ENCODE measurements at places on chromosomes 2 and 18.

GRCh38 chr2:162233197-162233596, 10.0 kb downstream of the FAP start:
- no peak for DNase-seq

DNA sequence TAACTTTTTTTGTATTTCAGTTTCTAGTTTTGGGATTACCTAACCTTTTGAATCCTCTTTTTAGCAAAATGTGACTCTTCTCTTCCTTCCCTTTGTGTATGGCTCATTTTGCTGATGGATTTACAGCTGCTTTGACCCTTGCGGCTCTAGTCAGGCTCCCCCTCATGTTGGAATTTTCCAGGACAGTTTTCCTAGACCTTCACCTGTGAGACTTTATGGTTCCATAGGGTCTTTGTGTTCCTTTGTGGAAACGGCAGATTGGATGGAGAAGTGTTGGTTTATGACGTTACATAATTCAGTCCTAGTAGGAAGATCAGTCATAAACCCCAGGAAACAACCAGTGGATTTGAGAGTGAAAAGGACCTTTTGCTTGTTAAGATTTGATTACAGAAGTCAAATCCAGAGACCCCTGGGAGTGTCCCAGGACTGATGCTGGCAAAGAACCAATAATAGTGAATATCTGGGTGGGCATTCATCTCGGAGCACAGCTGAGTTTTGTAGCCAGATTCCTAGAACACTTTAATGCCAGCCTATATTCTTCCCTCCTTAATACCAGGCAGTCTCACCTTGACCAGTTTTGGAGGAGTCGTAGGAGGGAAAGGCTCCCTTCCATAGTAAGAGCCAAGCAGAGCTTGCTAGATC, 42.7 kb downstream of the SOCS6 start:
- DNase-seq = no peak

DNA sequence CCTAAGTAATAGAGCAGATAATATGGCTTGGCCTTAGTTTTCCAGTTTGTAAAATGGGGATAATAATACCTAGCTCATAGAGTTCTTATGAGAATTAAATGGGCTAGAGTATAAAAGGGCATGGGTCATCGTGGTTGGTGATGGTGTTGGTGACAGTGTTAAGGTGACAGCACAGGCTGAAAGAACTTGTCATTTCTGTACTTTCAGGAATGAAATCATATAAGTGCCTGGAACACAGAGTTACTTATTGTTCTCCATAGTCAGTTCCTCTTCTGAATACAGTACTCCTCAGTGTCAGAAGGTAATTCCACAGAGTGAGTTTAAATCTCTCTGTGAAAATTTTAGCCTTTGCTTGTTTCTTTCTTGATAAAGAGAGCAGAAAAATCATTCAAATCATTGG, 42.4 kb downstream of the KIF5C start:
- no peak for DNase-seq

GRCh38 chr2:80703532-80703931, 399.0 kb upstream of the LRRTM1 start:
- no peak for DNase-seq

GRCh38 chr18:79195716-79196683, 126.8 kb downstream of the ATP9B start:
- no peak for DNase-seq

GRCh38 chr2:101162561-101163330, 11.6 kb upstream of the TBC1D8 start:
- no peak for DNase-seq

- DNase-seq = no peak
Observed at GRCh38 chr2:29281086-29281915, 166.1 kb downstream of the CLIP4 start.

GRCh38 chr2:190526105-190526750, 8.3 kb downstream of the NEMP2 start:
- DNase-seq = no peak

GRCh38 chr2:235563056-235563910, 69.4 kb downstream of the AGAP1 start:
- DNase-seq = no peak

DNA sequence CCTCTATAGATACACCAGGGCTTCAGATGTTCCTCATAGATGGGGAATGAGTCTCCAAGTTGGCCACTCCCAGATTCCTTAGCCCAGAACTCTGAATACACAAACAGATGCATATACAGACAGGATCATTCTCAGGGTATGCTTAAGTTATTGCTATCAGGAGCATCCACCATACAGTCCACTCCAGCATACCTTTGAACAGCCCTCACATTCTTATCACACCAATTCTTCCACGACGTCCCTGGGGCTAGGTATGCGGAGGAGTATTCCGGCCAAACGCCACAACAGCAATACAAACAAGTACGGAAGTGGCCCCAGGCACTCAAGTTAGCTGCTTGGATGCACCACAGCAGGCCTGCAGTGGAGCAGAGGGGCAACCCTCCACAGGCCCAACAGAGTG, 312.5 kb upstream of the CHAC2 start:
- DNase-seq = no peak

DNA sequence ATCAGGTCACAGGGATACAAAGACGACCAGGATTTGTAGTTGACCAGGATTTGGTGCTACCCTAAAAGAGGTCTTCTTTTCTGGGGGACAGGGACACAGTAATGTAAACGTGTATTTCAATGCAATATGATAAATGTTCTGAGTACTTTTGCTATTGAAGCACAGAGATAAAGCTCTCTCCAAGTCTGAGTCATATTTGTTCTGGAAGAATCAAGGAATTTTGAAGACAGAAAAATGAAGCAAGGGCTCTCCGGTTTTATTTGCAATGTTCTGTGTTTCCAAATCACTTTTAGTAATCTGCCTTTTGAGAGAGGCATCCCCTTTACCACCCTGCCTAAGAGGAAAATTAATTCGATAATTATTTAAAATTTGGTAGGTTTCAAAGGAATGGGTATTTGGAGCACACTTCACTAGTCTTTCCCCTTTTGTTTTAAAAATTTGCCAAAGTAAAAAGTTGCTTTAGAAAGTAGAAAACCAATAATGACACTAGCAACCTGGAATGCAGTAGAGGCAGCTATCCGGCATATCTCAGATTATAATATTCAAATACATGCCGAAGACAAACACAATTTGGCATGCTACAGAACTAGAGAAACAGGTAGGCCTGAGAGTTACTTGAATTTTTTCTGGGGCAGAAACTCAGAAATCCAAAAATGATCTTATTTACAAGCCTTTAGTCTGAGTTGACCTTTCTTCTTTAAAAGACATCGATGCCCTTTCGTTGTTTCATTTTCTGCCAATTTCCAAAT, 82.7 kb downstream of the MREG start:
- DNase-seq = no peak

GRCh38 chr18:60413944-60414547, 41.5 kb upstream of the MC4R start:
- DNase-seq = peak; percentile 46

DNA sequence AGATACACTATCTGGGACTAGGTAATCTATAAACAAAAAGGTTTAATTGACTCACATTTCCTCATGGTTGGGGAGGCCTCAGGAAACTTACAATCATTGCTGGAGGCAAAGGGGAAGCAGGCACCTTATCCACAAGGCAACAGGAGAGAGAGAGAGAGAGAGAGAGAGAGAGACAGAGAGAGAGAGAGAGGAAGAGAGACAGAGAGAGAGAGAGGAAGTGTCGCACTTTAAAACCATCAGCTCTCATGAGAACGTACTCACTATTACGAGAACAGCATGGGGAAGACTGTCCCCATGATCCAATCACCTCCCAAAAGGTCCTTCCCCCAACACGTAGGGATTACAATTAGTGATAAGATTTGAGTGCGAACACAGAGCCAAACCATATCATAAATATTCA, 253.5 kb upstream of the TRIB2 start:
- DNase-seq = no peak

DNA sequence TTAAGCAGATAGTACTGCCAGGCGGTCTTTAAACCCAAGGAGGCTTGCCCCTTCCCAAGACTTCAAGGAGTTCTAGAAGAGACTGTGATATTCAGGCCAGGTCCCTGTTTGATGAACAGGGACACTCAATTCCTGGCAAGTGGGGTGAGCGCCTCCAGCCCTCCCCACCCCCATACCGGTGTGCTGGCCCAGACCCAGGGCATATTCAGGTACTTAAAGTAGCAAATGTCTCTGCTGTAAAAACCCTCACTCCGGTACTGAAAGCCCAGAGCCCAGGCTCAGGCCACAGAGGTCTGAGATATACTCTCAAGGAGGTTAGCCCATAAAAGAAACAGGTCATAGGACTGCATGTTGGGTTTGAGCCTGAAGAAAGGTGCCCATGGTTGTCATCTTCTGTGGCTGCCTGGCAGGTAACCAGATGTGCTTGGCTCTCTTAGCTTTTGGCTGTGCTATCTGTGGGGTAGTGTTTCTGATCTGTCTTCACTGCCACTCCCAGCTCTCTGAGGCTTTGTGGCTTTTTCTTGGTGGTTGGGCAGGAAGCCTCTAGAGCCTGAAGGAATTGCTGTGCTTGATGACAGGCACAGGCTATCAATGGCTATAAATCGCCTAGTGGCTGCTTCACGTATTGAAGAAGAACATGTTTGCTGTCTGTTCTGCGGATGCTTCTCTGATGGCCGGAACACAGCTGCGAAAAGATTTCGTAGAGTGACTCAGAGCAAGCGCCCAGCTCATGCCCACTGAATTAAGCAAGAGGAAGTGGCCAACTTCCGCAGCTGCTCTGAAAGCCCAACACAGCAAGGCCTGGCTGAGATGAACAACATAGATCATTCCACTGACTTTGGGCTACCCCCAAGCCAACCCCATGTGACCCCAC, 63.3 kb upstream of the ALPP start:
- no peak for DNase-seq

GRCh38 chr18:21112543-21113105, 1.0 kb upstream of the ROCK1 start:
- no peak for DNase-seq

DNA sequence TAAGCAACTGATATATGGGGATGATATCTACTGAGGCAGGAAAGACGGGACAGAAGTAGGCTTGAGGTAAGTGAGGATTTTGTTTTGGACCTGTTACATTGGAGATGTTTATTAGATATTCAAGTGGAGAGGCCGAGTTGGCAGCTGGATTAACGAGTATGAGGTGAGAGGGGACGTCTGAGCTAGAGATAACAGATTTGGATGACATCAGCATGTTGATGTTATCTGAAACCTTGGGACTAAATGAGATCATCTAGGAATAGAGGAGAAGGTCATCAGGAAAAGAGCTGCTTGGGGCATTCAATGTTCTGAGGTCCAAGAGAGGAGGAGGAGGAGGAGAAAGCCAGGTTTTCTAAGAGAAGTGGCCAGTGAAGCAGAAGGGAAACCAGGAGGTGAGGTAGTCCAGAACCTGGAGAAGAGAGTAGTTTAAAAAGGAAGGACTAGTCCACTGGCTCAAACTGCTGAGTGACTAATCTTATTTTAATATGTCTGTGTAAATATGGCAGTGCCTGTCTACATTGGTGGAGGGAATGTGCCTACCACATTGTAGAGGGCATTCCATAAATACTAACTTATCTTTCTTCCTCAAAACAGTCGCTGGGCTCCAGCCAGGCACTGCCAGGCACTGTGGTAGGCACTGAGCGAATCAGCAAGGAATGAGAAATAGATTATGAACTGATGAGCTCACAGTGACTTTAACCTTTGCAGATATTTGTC, 488.3 kb downstream of the DLGAP1 start:
- DNase-seq = no peak

- no peak for DNase-seq
Observed at GRCh38 chr2:28227498-28227897, 165.2 kb upstream of the FOSL2 start.

DNA sequence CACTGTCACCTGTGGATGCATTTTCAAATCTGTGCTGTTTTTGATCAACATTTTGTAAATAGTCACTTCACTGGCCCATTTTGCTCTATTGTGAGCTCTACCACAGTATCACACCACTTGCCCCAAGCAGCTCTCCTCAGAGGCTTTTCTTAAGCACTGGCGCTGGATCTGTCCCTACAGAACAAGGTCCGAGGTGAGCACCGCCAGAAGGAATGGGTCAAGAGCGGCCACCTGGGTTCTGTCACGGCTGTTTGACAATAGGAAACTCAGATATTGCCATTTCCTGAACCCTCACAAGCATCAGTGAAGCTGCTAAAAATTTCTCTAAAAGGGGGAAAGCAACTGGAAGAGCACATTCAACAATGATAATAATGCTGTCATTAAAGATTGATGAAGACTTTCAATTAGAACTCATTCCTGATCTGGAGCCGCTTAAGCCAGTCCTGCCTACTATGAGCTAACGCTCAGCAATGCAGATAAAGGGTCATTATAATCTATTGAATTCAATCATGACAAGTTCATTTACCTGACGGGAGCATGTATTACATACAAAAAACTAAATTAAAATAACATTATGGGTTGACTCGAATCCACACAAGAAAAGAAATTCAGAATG, 514.0 kb downstream of the GALR1 start:
- no peak for DNase-seq

DNA sequence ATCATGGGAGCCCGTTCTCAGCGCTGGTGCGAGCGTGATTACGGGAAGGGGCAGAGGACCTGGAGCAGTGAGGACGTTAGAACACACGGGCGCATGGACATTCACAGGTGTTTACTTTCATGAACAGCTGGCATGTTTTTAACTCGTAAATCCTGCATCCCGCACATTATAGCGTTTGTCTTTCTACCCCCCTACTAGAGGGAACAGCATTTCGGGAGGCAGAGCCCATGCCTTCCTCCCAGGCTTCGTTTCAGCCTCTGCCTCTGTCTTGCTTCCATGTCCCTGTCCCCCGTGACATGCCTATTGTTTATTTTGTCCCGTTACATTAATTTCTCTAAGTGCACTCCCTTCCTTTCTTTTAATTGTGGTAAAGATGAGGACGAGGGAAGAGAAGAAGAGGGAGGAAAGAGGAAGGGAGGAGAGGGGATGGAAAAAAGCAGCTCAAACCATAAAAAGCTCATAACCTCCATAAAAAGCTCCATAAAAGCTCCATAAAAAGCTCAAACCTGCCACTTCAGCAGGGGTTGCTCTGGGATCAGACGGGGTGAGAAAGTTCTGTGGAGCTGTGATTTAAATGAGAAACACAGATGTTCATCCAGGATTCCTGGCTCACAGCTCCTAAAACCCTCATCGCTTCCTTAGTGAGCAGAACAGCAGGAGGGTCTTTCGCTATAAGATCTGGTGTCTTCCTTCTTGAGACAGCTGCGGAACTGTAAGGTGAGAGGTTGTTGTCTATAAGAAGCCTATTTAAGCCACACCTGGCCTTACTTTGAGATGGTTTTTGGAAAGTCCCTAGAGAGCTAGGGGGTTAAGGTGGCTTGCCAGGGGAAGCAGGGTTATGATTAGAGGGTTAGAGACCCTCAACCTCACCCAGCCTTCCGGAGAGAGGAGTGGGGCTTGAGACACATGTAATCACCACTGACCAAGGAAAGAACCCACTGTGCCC, 66.6 kb upstream of the SNTG2 start:
- no peak for DNase-seq

GRCh38 chr2:70607121-70607561, 53.5 kb upstream of the TGFA start:
- DNase-seq = no peak

DNA sequence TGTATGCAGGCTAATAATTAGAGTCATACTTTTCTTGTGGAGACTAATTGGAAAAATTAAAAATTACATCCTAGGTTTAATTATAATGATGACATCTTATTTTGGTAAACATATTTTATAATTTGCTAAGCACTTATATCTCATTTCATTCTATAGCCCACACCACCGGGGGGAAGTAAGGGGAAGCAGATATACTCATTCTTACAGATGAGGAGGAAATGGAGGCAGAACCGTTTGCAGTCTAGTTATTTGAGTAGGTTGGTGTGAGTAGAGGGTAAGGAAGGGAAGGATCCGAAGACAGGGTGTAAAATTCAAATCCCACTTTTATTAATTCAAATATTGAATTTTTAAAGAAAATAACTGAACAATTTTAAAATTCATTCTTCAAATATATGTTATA, 3.7 kb downstream of the ITGAV start:
- DNase-seq = no peak

Measured in ecto neural progenitor cell (in vitro differentiated cells).